ENCODE measurements at places on chromosomes 5 and 9. TPM values are rescaled to one million over a fixed set of nuclear protein-coding genes. Genes with fewer than 3 reads are reported as not detected.

MARCOL gene
- not detected for total RNA-seq

DOCK2 gene
- 2.1 TPM for total RNA-seq

PRR16 gene
- total RNA-seq = not detected

PCDHA1 gene
- 0.21 TPM for total RNA-seq

RIOK2 gene
- 18.1 TPM for total RNA-seq

RNF44 gene
- 33.6 TPM for total RNA-seq

CARTPT gene
- total RNA-seq = not detected
